Activated CD4-positive, alpha-beta T cell treated with anti-CD3 and anti-CD28 coated beads, Interleukin-2, amount 50 U/mL, for 24 hours (primary cell): ENCODE measurements at places on chromosomes 2 and 18.

DNA sequence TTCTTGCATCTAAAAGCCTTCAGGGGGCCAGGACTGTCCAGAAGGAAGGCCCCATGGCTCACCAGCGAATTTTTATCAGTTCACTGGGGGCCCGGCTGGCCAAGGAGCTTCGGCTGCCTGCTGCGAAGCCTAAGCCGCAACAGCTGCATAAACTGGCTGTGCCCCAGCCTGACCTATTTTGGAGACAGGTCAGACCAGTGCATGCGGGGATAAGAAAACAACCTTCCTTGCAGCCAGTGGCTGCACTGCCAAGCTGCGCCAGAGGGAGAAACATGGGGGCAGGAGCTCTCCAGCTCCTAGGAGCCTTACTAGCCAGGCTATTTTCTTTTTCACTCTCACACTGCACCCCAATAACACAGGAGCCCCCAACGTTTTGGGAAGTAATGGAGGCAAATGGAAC lies 15.2 kb downstream of the PAX3 start:
- no peak for DNase-seq

DNA sequence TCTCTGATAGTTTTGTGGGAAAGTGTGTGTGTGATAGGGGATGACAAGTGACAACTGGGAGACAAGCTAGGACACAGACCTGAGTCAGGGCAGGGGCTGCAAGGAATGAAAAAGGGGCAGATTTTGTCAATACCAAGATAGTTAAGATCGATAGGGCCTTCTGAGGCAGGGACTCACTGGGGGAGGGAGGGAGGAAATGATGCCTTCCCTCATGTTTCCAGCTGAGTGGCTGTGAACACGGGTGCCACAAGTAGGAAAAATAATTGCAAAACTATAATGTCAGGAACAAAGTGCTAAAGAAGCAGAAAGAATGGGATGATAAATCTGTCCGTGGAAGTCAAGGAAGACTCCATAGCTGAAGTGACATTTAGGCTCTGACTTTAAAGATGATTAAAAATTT lies 24.2 kb downstream of the CDH2 start:
- DNase-seq = no peak

GRCh38 chr18:37481072-37481471 lies 84.5 kb downstream of the CELF4 start:
- no peak for DNase-seq

GRCh38 chr18:69717586-69717985 lies 230.1 kb downstream of the CD226 start:
- DNase-seq = no peak

DNA sequence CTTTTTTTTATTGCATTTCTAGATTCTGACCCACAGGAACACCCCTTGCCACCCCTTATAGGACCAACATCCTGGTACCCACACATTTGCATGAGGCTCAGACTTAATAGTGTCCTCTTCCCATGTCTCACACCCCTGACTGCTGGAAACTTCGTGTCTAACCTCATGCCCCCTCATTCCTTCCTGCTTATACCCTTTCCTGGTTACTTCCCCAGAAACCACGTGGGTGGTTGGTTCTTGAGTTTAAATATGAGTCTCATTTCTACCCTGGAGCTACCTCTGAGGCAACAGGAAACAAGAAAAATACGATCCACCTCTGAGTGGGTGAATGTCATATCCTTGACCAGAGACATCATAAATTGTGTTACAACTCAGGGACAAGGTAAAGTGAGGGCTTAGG lies 1.6 kb downstream of the TNP1 start:
- no peak for DNase-seq

DNA sequence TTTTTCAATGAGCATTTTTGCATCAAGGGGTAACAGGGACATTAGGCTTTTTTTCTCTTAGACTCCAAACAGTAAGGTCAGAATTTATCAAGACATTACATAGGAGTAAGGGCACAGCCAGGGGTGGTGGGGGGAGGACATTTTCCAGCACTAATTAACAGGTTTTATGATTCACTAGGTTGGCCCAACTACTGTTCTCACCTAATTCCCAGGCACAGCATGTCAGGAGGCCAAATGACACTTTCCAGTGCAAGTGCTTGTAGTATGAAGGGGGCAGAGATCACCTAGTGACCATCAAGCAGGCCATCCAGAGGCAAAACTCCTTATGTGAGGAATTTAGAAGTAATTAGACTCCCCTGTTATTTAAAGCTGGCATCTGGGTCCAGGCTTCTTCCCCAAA lies 3.9 kb upstream of the MBD2 start:
- DNase-seq = no peak

DNA sequence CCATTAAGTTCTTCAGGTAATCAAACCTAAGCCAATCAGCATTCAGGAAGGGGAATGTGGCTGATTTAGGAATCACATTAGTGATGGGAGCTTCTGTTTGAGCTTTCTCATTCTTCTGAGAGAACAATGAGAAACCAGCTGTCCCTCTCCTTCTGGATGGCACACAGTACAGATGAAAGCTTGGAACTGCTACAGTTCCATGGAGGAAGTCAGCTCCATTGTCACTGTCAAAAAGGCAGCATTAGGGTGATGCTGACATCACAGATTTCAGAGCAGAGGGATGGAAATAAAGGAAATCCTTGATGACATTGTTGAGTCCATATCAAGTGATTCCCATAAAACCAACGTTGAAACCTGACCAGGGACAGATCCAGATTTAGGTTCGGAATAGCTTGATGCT lies 36.1 kb upstream of the ACYP2 start:
- no peak for DNase-seq

DNA sequence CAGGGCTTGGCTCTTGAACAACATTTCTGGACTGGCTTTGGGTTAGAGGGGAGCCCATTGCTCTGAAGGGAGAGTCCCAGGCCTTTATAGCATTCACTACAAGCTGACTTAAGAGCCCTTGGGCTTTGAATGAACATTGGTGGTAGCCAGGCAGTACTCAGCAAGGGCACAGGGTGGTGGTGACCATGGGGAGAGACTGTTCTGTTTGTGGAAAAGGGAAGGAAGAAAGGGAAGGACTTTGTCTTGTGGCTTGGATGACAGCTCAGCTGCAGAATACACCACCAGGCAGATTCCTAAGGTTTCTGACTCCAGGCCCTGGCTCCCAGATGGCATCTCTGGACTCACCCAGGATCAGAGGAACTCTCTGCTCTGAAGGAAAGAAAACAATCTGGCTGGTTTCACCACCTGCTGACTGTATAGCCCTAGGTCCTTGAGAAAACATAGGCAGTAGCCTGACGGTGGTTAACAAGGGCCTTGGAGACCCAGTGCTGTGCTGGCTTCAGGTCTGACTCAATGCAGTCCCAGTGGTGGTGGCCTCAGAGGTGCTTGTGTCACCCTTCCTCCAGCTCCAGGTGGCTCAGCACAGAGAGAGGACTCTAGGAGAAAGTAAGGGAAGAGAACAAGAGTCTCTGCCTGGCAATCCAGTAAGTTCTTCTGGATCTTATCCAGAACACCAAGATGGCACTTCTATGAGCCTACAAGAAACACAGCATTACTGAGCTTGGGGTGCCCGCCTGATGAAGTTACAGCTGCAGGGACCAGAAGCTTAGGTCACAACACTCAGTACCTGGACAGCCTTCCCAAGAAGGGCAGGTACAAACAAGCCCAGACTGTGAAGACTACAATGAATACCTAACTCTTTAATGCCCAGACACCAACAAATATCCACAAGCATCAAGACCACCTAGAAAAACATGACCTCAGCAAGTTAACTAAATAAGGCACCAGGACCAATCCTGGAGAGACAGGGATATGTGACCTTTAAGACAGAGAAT lies 16.4 kb upstream of the ABCB11 start:
- no peak for DNase-seq
